BE2C (cell line): ENCODE measurements at places on chromosomes 2 and 18.

DNA sequence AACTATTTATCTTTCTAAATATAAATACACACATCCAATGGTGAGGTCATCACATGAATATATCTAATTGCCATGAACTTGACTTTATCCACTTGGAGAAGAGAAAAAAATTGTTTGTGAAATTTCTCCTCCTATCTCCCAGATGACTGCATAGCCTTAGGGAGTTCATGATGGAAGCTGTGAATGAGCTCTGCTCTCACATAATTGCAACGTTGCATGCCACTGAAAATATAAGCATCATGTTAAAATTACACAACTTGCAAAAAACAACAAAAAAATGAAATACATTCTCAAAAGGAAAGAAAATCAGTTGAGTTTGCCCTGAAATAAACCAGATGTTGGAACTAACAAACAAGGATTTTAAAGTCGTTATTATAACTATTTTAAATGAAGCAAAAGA is 50.6 kb upstream of the OSR1 start:
- no peak for DNase-seq

GRCh38 chr2:148096012-148096411 is 75.1 kb downstream of the MBD5 start:
- no peak for DNase-seq

- no peak for DNase-seq
These were observed 105.0 kb upstream of the SMAD7 start for GRCh38 chr18:49055754-49056172.

GRCh38 chr2:136645236-136645828 is 120.0 kb upstream of the THSD7B start:
- no peak for DNase-seq
